ENCODE measurements at places on chromosomes 12 and 14. TPM values are rescaled to one million over a fixed set of nuclear protein-coding genes. Genes with fewer than 3 reads are reported as not detected.
A peak's percentile ranks its signal among the peaks of the same experiment; 100 is the strongest.

DNA sequence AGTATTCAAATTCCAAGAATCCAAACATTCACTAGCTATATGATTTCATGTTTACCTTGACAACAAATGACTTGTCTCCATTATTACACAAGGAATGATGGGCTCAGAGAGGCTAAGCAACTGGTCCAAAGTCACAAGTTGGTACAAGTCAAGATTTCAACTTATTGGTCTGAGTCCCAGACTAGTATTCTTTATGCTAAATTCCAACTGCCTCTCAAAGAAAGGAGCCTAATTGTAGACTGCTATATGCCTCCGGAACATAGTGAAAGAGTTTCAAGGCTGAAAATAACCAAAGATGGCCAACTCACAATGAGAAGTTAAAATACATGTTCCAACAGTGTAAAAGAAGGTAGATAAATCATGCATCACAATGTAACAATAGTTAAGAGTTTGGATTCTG lies 7.5 kb downstream of the BTG1 start:
- no peak for DNase-seq

DNA sequence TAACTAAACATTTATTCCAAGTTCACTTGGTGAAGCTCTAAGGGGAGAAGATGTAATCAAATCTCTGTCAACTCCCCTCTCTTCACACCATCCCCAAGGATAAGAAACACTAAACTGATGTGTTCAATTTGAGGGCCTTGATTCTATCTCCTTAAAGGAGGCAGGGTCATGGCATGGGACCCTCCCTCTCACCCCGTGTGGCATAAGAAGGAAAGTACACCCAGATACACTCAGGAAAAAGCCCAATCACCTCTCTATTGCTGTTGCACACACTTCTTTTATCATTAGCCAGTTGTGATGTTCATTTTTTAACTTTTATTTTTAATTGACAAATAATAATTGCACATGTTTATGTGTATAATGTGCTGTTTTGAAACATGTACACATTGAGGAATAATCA lies 35.1 kb downstream of the WASHC3 start:
- no peak for DNase-seq

DNA sequence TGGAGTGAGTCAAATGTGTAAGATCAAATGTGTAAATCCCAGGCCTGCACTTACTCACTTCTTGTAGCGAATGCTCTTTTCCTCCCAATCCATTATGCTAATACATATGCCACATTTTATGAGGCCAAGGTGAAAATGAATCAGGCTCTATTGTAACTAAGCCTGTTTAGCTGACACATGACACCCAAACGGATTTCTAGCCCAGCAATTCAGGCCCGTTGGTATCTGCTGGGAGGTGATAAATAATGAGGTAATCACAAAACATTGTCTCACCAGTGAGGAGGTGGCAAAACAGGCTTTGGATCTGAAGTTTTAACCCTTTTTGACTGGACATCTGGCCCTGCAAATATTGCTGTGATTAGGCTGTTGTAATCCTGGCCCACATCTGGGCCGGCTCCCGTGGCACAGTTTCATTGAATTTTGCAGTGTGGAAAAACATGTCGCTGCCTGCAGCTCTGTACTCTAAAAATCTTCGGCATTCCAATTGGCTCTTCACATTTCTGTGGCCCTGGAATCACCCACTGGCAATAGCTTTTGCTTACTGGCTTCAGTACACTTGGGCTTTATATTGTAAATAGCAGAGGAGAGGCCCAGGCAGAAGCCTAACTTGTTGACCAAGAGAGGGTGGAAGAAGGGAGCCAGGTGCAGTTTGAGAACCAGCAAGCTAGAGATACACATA lies 106.1 kb downstream of the PAX9 start:
- peak; percentile 30 for DNase-seq

GRCh38 chr14:28483506-28483905 lies 283.1 kb upstream of the FOXG1 start:
- no peak for DNase-seq

- DNase-seq = no peak
These were observed 245.9 kb upstream of the ARID2 start for GRCh38 chr12:45483571-45483970.

DNA sequence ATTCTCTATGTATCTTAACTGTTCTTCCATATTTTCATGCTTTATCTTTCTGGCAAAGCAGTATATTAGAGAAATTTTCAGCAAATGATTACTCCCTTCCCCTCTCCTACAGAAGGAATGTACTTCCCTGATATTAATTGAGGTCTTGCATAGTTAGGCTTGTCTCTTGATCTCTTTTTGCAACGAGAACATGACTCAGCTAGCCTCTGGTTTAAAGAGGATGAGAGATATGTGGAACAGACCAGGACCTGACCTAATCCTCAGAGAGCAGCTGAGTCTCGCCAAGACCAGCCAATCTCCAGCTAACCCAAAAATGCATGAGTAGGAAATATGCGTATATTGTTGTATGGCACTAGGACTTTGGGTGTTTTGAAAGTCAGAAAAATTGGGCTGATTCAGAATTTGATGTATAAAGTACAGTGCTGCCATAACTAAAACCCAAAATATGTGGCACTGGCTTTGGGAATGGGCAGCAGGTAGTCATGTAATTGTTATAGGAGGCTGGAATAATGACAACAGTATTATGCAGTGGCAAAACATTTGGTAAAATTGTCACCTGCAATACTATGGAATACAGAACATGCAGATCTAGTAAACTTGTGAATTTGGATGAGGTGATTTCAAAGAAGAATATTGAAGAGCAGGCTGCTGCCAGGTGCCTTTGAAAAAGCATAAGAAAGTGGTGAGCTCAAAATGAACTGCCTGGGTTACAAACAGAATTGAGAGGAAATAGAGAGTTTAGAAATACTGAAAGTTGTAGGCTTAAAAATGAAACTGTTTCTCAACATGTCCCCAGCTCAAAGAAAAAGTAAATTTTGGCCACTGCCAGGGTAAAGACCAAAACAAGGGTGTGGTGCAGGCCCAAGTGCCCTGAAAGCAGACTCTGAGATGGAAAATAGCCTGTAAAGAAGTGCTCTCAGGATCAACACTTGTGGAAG lies 9.3 kb upstream of the USP15 start:
- no peak for DNase-seq

GRCh38 chr14:58562141-58562540 lies 75.6 kb upstream of the DACT1 start:
- DNase-seq = no peak

DNA sequence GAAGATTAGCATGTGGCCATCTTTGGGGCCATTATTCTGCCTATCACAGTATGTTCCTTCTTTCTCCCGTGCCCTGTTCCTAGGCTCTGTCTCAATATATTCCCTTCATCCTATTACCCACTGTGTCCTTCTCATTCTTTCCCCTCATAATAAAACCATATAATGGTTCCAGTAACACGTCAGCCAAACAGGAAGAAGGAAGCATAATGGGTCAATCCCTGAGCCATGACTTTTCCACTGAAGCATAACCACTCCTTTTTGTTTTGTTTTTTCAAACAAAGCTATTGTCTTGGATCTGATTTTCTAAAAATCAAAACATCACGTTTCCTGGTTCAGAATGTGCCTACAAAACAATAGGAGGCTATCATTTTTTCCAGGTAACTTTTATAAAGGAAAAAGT lies 21.3 kb upstream of the RHOJ start:
- DNase-seq = no peak

GRCh38 chr14:52018252-52018651 lies 28.9 kb downstream of the RTRAF start:
- DNase-seq = peak; percentile 65

- peak; percentile 77 for DNase-seq
These were observed at the start of gene C14orf132 for GRCh38 chr14:96038920-96039632. TSS of gene C14orf132 (plus strand) at chr14:96039362. CDS start at chr14:96039501, 139 bp downstream.

GRCh38 chr12:105876396-105876927 lies 262.3 kb downstream of the NUAK1 start:
- DNase-seq = no peak

GRCh38 chr12:1656902-1657301 lies 27.9 kb downstream of the WNT5B start:
- DNase-seq = no peak

GRCh38 chr14:101185073-101185835 lies 281.7 kb upstream of the RTL1 start:
- DNase-seq = no peak

DNA sequence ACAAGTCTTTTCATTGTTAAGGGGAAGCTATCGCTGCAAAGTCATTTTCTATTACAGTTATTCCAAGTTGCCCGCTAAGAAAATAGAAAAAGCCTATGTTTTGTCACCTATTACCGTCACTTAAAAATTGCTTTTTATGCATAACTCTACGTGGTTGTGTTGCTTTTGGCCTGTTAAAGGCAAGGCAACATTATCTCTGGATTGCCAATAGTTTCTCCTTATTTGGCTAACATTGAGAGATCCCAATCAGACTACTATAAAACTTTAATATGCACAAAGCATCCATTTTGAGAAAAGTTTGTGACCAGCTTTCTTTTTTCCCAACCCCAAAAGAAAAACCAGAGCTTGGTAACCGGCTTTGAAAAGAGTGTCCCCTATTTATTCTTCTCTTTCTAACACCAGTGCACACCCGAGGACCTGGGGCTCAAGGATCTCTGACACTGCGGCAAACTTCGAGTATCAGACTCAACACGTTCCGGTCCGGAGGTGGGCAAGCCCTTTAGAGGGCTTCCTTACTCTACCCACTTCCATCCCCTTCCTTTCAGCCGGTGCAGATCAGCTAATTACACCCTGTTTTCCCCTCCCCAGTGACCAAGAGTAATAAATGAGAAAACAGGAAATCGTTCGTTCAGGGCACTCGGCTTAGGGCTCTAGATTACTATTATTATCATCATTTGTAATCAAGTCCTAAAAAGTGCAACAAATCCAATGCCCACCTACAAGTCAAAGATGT lies 1.2 kb downstream of the PPP1R12A start:
- peak; percentile 62 for DNase-seq

DNA sequence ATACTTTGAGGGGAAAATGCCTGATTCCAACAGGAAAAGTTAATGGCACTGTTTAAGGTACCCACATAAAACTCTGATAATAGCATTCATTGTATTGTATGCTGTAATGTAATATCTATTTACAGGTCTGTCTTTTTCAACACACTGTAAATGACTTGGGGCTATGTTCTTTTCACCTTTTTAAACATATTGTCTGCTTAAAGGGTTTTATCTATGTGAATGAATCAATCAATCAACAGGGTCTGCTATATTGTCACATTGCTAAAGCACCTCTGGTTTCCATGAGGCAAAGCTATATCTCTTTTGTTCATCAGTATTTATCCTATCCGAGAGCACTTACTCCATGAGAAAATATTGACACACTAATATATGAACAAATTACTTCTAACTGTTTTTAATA lies 288.0 kb downstream of the SLC6A15 start:
- no peak for DNase-seq

DNA sequence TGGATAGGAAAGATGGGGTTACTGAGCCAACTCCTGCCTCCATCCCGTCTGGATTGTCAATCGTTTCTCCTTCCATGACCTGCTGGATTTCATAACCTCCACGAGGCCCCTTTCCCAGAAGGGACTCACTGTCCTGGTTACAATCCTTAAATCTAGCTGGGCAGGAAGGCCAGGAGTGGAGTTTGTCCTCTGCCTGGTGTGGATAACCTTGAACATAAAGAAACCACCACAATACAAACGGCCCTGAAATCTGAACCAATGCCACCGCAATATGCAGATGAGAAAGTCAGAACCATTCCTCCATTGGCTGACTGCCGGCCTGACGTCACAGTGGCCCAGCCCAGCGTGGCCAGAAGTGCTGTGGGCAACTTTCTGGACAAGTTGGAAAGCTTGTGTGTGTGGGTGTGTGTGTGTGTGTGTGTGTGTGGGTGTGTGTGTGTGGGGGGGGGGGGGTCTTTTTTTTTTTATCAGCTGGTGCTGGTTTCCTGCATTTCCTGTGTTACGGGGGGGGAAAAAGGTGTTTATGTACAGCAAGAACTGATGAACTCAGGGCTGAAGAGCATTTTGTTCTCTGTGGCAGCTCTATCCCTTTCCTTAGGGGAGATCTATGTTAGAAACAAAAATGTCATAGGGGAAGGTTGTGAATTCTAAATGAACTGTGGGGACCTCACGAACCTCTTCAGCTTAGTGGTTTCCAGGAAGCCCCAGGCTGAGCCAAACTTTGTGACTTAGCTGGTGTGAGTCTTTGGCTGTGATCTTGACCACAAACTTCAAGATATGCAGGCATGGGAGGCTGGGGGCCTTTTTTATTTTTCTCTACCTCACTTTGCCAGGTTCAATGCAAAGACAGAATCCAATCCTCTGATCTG lies 81.6 kb upstream of the MED13L start:
- DNase-seq = peak; percentile 98

- peak; percentile 73 for DNase-seq
These were observed 8.7 kb downstream of the LRP1-AS start for GRCh38 chr12:57138526-57139272.

- no peak for DNase-seq
These were observed 91.4 kb downstream of the PLCZ1 start for GRCh38 chr12:18646286-18646890.

DNA sequence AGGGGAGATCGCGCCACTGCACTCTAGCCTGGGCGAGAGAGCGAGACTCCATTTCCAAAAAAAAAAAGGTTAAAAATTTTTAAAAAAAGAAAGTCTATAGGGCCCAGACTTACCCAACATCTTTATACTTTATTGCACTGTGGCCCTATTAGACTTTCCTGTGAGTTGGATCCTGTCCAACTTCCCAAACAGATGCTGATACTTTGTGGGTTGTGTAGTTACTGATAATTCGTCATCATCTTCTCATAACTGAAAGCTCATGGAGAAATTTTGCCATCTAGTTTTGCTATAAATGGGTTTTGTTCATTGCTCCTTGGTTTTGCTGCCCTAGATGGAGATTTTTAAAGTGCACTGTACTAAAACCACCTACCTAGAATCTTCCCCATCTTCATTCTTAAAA lies 31.1 kb downstream of the APOBEC1 start:
- no peak for DNase-seq

- peak; percentile 97 for DNase-seq
These were observed at the start of gene SUOX for GRCh38 chr12:55996715-55997534. TSS of gene SUOX (plus strand) at chr12:55997276. CDS start at chr12:56002222, 4,946 bp downstream.

GRCh38 chr14:91229743-91230200 lies 14.7 kb downstream of the GPR68 start:
- peak; percentile 64 for DNase-seq

LRFN5 gene
- not detected for total RNA-seq

PIP4P1 gene
- 6.2 TPM for total RNA-seq

SLC8A3 gene
- total RNA-seq = 2.4 TPM

RBP5 gene
- total RNA-seq = not detected

FAM161B gene
- total RNA-seq = 3.3 TPM

GUCY2C gene
- total RNA-seq = not detected

SETD1B gene
- total RNA-seq = 9.3 TPM

IL22 gene
- total RNA-seq = not detected

AQP6 gene
- not detected for total RNA-seq

ZFHX2 gene
- total RNA-seq = under 0.01 TPM

TMTC2 gene
- total RNA-seq = 28.6 TPM

All from stomach (tissue), 19 donors.